ENCODE measurements at places on chromosomes 11 and 22.

GRCh38 chr11:72955466-72955865, 141.3 kb downstream of the ATG16L2 start:
- no peak for DNase-seq

GRCh38 chr11:8683115-8683807, 669 bp downstream of the RPL27A start:
- no peak for DNase-seq

- DNase-seq, result no peak
Measured at GRCh38 chr11:13297917-13298356, 20.3 kb downstream of the BMAL1 start.

- no peak for DNase-seq
Measured at GRCh38 chr22:24706732-24707469, 67.6 kb downstream of the PIWIL3 start.

DNA sequence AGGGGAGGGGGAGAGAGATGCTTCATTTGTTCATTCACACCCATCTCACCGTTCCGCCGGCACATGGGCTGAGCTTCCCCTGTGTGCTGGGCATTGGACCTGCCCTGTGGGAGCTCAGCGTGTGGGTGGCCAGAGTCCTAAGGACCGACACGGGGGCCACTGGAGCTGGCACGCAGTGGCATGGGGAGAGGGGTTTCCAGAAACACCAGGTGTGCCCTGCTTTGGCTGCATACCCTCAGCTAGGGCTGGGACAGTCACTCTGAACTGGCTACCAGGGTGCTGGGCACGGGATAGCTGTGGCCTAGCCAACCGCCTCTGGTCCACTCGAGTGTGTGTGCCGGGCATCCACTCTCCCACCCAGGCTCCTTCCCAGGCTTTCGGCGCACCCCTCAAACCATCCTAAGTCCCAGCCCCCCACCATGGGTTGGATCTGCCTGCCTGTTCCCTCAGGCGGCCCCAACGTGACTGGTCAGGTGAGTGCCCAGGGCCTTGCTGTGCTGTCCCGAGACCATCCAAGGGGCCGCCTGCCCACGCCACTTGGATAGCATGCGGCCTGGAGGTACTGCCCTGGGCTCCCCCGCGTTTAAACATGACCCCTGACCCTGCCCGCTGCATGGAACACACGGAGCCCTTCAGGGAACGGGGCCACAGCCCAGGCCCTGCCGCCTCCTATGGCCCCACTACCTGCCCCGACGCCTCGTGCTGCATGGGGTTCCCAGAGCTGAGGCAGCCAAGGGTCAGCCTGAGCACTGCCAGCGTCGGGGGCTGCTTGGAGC, 51.6 kb upstream of the LINC01488 start:
- DNase-seq, result no peak

DNA sequence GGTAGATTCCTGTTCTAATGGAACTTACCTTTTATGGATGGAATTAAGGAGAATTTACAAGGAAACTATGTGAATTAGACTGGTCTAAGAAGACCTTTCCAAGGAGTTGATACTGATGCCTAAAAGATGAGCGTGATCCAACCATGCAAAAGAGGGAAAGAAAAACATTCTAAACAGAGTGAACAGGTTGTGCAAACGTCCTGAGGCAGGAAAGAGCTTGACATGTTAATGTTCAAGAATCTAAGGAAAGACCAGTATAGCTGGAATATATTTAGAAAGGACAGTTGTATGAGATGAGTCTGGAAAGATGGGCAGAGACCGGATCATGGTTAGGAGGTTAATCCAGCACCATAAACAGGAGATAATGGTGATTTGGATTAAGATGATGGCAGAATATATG, 1.3 kb downstream of the DDIAS start:
- DNase-seq, result no peak

- DNase-seq, result no peak
Measured at GRCh38 chr11:69796063-69796462, 20.9 kb upstream of the FGF4 start.

GRCh38 chr11:50423208-50423607, 390.5 kb downstream of the OR4C45 start:
- DNase-seq, result no peak

DNA sequence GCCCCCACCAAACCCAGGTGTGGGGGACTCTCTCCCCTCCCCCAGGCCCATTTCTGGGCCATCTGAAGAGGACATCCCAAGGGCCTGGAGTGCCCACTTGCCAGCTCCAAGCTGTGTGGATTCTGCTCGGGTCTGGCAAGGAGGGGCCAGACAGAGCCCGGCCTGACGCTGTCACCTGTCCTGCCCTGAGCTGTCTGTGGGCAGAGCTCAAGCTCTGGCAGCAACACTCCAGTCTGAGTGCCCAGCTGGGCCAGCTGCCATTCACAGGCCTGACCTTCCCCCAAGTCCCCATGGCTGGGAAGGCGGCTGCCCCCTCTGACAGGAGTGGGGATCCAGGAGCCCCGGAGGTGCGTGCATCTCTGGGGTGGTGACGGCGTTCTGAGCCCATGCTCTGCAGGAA, 6.2 kb upstream of the PIM3 start:
- DNase-seq, result no peak

GRCh38 chr11:108591893-108592292, 1.7 kb downstream of the EXPH5 start:
- no peak for DNase-seq

GRCh38 chr22:28450109-28450508, 229.5 kb downstream of the TTC28 start:
- DNase-seq, result no peak

- DNase-seq, result no peak
Measured at GRCh38 chr11:123313262-123313661, 116.8 kb upstream of the GRAMD1B start.

DNA sequence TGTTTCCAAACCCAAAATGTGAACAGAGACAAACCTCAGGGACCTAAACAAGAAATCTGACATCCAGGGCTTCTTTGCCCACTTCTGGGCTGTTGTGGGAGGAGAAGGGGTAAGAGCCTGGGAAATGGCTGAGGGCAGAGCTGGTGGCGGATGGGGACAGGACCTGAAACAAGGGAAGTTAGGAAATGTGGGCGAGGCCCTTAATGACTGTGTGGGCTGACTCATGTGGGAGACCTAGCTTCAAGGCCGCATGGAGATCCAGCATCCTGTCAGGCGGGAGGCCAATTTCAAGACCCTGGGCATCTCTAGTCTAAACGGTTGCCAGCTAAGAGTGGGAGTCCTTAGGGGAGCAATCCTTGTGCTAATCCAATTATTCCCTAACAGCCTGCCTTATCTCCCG, 2.1 kb upstream of the OAF start:
- DNase-seq, result peak; percentile 64

DNA sequence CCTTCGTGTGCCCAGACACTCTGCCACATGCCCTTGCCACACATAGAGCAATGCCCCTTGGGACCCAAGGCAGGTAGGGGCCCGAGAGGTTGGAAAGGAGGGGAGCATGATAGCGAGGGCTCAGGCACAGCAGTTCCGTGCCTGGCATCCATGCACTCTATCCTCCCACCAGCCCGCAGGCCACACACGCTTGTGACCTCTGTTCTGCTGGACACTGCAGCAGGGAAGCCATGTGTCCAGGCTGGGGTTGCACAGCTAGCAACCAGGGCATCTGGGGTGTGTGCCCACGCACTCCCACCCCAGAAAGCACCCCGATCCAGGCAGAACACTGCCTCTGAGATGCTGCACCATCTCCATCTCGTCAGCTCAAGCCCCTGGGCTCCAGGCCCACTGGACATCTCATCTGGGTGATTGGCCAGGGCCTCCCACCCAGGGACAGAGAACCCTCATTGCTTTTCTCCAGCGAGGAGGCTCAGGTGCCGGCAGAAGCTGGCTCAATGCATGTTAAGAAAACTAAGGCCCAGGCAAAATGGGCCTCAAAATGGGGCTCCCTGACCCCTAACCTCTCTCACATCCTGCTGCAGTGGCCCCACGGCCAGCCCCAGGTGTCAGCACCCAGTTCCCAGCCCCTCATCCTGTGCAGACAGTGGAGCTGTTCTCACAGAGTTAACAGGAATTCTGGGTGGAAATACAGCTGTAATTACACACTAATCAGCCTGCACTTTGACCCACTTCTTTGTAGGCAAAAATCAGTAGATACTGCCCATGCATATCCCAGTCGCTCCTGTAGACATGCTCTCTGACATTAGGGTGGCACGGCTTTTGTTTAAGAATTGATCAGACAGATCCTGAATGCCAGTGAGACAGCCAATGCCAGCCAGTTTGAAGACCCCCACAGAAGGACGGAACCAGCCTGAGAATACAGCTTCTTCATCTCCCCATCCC, 173.9 kb upstream of the B3GAT1 start:
- no peak for DNase-seq

DNA sequence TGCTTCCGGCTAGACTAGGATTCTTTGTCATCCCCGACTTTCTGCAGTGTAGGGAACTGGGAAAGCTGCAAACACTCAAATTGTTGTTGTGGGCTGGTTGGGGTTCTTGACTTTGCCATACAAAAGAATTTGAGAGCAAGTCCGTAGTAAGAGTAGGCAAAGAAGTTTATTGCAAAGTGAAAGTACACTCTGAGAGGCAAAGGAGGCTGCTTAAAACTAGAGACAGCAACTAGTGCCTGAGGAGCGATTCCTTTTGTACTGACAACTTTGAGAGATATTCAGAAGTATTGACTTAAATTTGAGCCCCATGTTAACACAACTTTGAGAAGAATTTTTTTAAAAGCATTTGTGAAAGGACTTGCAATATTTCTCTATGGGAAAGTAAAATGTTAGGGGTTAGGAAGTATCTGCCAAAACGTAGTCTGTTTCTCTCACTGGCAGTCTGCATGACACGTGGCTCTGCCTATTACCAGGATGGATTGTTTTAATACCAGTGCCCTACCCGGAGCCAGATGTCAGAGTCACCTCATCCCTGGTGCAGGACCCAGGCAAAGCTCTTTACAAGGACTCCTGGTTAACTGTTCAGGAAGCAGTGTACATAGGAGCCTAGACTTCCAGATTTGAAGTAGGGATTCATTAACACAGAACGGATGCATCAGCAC, 85.0 kb upstream of the CLPB start:
- DNase-seq, result no peak

- no peak for DNase-seq
Measured at GRCh38 chr11:8080069-8080670, 841 bp upstream of the TUB start.

DNA sequence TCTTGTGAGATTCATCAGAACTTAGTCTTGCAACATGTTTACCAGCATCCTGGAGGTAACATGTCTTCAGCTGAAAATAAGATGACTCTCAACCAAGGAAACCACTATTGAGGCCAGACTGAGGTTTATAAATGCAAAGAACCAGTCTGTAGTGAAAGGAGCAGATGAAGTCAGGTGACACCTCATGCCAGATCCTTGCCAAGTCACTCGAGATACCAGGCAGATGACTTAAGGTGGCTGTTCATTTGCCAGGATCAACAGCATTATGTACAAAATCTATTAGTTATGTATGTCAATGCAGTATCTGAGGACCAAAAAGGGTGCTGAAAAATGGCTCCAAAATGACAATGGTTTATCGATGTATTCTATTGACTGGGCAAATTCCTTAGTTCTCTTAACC, 100.0 kb upstream of the SOX6 start:
- DNase-seq, result no peak

DNA sequence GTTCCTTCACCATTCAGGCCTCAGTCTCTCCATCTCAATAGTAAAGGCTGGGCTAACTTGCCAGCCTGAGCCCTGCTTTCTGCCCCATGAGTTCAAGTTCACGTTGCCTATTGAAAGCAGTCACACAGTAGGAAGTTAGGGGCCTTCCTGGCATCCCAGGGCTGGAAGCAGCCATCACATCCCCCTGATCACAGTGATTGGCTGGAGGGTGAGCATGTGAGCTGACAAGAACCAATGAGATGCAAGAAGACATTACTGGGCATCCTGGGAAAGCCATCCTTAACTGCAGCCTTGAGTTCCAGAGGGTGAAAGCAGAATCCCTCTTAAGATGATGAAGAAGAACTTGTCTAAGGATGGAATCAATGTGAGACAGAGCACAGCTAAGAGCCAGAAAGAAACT, 29.1 kb downstream of the IRAG1 start:
- no peak for DNase-seq

- no peak for DNase-seq
Measured at GRCh38 chr11:72575533-72576242, 98.5 kb downstream of the PDE2A start.

GRCh38 chr11:128018692-128019091, 568.7 kb downstream of the ETS1 start:
- DNase-seq, result no peak

- no peak for DNase-seq
Measured at GRCh38 chr11:96006037-96006436, 82.1 kb upstream of the MTMR2 start.

DNA sequence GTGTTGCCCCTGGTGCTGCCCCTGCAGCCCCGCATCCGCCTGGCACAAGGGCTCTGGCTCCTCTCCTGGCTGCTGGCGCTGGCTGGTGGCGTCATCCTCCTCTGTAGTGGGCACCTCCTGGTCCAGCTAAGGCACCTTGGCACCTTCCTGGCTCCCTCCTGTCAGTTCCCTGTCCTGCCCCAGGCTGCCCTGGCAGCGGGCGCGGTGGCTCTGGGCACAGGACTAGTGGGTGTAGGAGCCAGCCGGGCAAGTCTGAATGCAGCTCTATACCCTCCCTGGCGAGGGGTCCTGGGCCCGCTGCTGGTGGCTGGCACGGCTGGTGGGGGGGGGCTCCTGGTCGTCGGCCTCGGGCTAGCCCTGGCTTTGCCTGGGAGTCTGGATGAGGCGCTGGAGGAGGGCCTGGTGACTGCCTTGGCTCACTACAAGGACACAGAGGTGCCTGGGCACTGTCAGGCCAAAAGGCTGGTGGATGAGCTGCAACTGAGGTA, 278 bp downstream of the ROM1 start:
- no peak for DNase-seq

DNA sequence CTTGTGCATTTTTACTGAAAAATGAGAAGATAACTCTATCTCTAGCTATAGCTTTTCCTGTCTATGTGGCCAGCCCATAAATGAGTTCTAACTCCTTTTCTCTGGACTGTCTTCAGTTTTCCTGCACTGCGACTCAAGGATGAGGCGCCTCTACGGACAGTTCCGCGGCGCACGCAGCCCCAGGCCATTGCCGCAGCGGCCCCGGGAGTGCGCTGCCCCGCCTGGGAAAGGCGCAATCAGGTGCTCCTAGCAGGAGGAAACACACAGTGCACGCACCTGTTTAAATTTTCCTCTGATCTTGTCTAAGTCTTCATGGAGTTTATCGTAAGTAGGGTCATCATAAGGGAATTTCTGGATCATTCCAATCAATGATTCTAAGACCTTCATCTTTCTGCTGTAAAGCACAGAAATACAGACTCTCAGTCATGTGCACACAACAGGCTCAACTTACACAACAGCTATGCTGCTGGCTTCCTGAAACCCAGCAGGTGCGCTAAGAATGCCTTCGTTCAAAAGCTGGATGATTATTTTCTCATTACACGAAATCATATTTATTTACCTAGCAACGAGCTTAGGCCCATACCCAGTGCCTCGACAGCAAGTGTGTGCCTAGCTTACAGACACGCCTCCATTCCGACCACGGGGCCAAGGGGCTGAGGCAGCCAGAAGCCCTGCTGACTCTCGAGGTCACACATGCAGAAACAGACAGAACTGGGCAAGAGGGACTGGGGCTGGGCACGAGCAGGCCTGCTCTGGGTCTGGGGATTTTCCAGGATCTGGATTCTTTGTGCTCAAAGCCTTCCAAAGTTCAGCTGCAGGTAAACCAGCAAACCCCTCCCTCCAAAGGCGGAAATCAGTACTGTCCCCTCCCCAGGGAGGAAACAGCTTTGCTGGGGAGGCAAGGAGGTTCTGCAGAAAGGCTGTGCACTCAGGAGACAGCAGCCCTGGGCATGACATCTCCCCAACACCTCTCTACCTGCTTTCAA, 7.2 kb downstream of the LTO1 start:
- peak; percentile 55 for DNase-seq
